ENCODE measurements at places on chromosomes 5 and 9.

GRCh38 chr5:148993283-148993936 is 69.5 kb downstream of the SH3TC2 start:
- no peak for DNase-seq

DNA sequence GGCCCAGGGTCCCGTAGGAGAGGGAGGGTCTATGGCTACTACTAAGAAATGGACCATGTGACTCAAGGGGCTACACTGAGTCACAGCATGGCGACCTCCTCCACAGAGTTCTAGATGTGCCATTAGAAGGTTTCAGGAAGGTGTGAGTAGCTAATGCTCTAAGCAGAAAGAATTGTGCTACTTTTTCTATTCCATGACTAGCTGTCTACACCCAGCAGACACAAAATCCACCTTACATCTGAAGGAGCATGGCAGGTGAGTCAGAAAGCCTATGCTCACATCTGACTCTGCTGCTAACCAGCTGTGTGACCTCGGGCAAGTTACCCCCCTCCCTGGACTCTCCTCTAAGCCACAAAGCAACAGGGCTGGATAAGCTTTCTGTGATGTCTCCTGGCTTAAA is 14.4 kb upstream of the MEIKIN start:
- DNase-seq, result no peak

- no peak for DNase-seq
Observed at GRCh38 chr9:124279531-124280175, 21.9 kb downstream of the NEK6 start.

- DNase-seq, result no peak
Observed at GRCh38 chr9:11158676-11159075, 545.9 kb upstream of the PTPRD start.

- no peak for DNase-seq
Observed at GRCh38 chr5:129171194-129171944, 76.8 kb downstream of the ISOC1 start.

All from left renal pelvis (tissue), 4 donors.